DMS 273 treated with DMSO at 0.1 percent for 48 hours (cell line): ENCODE measurements at places on chromosomes 12 and 14.

DNA sequence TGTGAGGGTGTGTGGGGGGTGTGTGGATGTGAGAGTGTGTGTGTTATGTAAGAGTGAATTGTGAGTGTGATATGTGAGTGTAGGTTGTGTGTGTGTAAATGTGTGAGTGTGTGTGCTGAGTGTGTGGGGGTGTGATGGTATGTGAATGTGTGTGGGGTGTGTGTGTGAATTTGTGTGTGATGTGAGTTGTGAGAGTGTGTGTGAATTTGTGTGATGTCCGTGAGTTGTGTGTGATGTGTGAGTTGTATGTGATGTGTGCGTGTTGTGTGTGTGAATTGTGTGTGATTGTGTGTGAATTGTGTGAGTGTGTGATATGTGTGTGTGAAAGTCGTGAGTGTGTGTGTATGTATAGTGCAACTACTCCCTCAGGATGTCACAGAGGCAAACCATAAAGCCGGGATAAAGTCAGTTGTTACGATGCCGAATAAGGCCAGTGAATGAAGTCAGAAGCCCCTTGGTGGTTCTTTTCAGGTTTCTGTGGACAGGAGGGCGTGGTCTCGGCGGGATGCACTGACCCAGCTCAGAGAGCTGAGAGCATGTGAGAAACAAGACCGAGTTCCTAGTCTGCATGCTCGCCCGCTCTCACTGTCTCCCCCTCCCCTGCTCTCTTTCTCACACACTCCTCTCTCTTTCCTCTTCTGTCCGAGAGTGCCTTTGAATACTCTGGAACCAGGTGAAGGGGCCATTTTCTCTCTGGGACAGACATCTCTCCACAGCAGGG is 71.8 kb upstream of the MAX start:
- DNase-seq = no peak

GRCh38 chr12:77578466-77579220 is 252.1 kb upstream of the NAV3 start:
- DNase-seq = no peak

DNA sequence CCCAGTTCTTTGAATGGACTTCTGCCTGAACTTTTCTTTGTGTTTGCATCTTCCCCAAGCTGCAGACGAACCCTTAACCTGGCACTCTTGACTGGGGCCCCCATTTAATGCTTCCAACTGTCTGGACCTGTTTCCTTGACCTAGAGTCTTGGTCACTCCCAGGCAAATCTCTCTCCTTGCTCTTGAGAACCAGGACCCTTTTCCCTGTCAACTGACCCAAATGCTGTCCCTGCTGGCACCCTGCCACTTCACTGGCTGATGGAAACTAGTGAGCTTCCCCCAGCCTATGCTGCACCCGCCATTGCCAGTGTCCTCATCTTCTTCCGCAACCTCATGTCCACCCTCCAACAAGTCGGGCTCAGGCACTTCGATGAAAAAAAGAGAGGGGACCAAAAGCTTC is 79.5 kb downstream of the PRIMA1 start:
- DNase-seq = no peak

GRCh38 chr14:97178781-97179180 is 381.6 kb downstream of the VRK1 start:
- DNase-seq = no peak

- no peak for DNase-seq
Observed at GRCh38 chr12:63802012-63802608, 22.4 kb downstream of the RXYLT1 start.

- no peak for DNase-seq
Observed at GRCh38 chr12:52179396-52179973, 12.3 kb downstream of the KRT80 start.

DNA sequence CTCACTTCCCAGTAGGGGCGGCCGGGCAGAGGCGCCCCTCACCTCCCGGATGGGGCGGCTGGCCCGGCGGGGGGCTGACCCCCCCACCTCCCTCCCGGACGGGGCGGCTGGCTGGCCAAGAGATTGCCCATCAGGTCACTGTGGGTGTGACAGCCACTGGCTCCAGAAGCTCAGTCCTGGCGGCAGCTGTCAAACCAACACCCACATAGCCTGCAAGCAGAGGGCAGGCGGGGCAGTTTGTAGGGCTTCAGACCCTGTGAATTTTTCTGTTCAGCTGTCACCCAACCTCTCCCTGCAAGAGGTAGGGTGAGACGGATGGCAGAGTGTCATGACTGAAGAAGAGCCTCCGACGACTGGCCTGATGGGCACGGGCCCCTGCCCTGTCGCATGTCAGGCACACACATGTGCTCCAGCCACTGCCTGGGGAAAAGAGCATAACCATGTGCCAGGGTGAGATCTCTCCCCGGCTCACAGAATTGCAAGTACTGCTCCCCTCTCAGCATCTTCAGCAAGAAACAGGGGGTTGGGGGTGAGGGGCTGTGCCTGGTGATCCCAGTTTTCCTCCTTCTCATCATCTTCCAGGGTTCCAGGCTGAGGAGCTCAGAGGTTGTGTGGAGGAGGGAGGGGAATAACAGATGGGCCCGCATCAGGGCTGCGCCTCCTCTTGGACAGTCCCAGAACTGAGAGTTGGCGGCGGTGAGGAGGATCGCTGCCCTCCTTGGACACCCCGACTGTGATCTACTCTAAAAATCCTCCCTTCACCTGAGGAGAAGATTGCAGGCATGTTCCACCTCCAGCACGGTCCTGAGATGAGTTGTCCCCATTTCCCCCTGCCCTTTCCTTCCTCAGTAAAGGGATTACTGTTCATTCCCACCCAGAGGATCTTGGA is 11.2 kb upstream of the PRPH start:
- DNase-seq = no peak

GRCh38 chr14:74402401-74403251 is 23.4 kb downstream of the SYNDIG1L start:
- no peak for DNase-seq

DNA sequence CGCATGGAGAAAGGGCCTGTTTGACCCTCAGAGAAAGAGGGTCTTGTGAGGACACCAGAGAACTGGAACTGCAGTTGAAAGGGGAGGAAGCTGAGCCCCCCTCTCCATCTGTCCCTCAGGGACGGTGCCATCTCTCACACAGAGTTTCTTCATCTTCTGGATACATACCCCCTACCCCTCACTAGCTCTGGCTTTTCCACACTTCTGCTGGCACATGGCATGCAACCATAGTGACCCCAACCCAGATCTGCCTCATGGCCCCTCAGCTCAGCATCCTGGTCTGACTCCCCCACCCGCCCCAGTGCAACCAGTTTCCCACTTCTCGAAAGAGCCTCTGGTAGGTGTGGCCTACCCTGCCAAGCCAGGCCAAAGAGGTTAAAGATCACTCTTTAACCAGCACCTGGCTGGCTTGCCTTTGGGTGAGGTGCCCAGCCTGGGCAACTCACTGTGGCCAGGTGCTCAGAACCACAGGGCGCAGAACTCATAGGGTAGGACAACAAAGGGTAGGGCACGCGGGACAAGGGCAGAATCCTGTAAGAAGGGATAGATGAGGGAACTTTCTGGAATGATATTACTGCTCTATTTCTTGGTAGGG is 25.8 kb downstream of the GALNT16 start:
- DNase-seq = no peak

GRCh38 chr12:2161473-2161872 is 108.7 kb downstream of the CACNA1C start:
- no peak for DNase-seq

DNA sequence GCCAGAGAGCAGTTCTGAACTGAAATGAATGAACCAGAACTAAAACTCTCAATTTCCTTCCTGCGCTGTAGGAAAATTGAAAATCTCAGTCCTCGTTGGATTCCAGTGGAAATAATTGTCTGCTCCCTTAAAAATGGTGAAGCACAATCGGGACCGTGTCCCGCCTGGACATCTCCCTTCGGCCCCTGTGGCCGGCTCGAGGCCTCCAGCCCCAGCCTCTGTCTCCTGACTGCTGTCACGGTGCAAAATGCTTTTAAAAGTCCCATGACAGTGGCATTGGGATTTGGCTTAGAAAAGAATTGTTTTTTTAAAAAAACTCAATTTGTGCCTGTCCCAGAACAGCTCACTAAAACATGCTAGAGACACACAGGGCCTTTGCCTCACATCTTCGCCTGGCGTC is 142.5 kb downstream of the ZNF664 start:
- DNase-seq = no peak

DNA sequence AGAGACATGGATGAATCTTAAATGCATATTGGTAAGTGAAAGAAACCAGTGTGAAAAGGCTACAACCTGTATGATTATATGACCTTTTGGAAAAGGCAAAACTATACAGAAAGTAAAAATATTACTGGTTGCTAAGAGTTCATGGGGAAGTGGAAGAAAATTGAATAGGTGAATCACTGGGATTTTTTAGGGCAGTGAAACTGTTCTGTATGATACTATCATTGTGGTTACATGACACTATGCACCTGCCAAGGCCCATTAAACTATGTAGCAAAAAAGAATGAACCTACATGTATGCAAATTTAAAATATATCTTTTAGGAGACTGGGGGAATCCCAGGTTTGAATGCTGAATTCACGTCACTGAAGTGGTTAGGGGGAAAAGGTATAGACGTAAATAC is 12.6 kb upstream of the OR8S1 start:
- DNase-seq = no peak

DNA sequence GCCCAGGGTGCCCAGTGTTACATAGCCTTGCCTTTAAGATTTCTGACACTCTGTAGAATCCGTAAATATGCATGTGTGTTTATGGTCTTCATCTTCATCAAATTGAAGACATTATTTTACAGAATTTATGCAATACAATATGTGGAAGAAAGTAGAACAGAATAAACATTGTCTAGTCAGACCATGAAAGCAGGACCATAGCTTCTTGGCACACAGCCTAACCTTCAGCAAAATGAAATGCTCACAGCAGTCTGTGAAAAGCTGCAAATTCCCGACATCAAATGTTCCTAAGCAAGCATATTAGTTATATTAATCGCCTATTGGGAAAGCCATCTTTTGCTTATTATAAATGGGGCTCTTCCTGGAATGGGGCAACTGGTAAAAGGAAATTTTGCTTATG is 111.3 kb upstream of the GARIN2 start:
- DNase-seq = no peak

GRCh38 chr12:44876544-44877410 is 662 bp upstream of the NELL2 start:
- DNase-seq = peak; percentile 55

DNA sequence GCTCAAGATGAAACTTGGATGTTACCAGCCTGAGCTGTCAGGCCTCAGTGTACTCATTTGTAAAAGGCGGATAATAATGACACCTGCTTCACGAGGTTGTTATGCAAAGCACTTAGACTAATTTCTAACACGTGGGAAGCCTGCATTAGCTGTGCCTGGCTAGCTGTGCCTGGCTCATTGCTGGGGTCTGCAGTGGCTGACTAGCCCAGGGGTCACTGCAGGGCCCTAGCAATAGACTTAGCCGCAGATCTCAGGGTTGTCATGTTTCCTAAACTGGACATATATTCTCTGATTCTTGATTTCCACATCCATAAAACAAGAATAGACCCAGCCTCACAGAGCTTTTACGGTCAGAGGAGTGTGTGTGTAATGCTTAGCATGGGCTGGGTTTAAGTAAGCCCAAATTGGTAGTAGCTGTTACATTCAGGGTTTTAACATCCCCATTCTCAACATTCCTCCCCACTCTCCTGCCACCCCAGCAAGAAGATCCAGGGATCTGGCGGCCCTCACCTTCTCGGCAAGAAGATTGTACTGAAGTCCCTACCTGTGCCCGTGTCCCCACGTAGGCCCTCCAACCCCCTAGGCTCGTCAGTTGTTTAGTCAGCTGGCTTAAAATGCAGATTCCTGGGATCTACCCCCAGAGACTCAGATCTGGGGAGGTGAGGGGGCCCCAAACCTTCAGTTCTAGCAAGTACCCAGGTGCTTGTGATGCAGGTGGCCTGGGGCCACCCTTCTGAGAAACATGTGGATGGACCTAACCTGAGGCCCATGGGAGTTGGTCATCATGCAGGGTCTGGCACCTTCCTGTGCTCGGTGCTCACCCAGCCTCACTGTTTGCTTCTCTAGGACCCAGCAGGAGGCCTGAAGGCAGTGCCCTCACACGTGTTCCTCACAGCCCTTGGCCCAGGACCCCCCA is 8.6 kb downstream of the NR4A1 start:
- no peak for DNase-seq

- no peak for DNase-seq
Observed at GRCh38 chr14:50801706-50802105, 29.3 kb downstream of the NIN start.

DNA sequence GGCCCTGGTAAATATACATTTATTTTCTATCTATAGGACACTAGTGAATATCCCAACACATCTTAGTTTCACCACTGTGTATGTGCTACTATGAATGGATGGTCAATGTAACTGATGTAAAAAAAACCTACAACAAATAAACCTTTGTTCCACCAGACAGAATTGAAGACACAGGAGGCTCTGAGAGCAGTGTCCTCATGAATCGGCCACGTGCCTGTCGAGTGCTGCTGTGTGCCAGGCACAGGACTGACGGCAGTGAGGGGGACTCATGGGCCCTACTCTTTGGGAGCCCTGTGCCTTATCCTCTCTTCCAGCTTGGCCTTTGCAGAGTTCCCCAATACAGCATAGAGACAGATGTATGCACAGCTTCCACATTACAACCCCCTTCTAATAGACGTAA is 18.2 kb downstream of the CINP start:
- no peak for DNase-seq

GRCh38 chr14:68261092-68261842 is 441.7 kb downstream of the RAD51B start:
- no peak for DNase-seq

DNA sequence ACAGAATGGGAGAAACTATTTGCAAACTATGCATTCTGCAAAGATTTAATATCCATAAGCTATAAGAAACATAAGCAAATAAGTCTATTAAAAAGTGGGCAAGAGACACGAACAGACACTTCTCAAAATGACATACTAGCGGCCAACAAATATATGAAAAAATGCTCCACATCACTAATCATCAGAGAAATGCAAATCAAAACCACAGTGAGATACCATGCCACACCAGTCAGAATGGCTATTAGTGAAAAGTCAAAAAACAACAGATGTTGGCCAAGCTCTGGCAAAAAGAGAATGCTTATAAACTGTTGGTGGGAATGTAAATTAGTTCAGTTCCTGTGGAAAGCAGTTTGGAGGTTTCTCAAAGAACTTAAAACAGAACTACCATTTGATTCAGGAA is 121.3 kb downstream of the KCNMB4 start:
- DNase-seq = peak; percentile 85

GRCh38 chr12:31214626-31215517 is 111.1 kb downstream of the SINHCAF start:
- no peak for DNase-seq

- no peak for DNase-seq
Observed at GRCh38 chr14:93974299-93974698, 2.1 kb downstream of the ASB2 start.

DNA sequence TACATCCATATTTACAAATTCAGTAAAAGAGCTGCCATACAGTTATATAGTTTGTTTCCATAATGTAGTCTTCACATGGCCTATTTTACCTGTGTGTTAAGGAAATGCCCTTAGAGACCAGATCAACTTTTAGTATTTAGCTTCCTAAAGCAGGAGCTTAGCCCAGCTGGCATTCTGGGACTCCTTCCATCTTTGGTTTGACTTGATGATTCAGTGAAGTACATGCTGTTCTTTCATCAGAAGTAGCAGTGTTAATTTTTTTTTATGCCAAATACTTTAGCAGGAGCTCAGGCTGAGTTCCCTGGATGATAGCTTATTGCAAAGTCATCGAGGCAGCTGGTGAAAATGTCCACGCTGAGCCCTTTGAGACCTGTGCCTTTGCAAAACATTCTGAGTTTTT is 101.0 kb downstream of the FOXG1 start:
- no peak for DNase-seq

- no peak for DNase-seq
Observed at GRCh38 chr14:86626530-86626929, 1096.6 kb downstream of the FLRT2 start.

GRCh38 chr14:100663761-100664052 is 63.0 kb upstream of the DLK1 start:
- no peak for DNase-seq
